ENCODE measurements at places on chromosomes 7 and 10.

DNA sequence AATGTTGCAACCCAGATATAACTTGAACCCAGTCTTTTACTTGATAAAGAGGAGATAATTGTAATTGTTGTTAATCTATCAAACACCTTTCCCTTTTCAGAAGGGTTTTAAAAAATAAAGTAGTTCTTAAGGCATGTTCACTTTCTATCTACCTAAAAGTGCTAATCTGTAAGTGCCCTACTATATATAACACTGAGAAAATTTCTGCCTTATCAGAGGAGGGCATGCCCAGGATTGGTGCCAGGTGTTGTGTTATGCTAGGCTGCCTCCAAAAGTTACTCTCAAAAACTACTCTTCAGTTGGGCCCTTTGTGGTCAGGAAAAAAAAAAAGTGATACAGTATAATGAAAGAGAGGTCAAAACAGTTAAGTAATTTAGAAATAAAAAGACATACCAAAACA lies 36.3 kb downstream of the SMNDC1 start:
- DNase-seq = no peak

DNA sequence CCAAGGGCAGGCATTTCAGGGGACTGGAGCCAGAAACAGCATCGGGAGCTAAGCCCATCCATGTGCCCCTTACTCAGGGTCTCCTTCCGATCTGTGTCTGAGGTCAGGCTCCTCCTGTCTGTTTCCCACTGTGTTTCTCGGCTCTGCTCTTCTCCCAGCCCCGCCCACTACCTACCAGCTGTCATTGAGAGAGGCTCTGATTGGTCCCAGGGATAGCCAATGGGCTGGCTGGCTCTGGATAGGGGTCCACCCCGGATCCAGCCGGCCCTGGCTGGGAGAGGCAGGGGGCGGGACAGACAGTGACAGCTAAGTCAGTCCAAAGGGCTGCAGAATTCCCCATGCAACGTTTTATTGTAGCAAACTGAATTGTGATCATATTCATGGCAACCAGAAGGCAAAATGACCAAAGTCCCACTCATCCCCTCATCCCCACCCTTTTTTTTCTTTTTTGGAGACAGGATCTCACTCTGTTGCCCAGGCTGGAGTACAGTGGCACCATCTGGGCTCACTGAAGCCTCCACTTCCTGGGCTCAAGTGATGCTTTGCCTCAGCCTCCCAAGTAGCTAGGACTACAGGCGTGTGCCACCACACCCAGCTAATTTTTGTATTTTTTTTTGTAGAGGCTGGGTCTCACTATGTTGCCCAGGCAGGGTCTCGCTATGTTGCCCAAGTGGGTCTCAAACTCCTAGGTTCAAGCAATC lies 76.3 kb downstream of the CLIP2 start:
- no peak for DNase-seq

GRCh38 chr10:80202934-80203834 lies 2.2 kb downstream of the ANXA11 start:
- peak; percentile 57 for DNase-seq

DNA sequence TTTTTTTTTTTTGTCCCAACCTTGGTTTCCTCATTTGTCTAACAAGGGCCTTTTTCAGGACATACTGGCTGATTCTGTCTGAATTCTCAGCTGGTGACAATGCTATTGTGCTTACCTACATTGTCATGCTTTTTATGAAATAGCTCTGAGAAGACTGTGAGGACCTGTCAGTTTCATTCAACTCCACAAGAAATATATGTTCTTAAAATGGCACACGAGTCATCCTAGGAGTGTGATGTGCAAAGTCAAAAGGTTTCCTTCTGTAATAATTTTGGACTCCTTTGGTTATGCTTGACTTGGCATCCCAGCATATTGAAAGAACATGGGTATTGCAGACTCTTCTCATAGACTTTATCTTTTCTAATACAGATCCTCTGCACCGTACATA lies 316.0 kb downstream of the GFRA1 start:
- DNase-seq = no peak

DNA sequence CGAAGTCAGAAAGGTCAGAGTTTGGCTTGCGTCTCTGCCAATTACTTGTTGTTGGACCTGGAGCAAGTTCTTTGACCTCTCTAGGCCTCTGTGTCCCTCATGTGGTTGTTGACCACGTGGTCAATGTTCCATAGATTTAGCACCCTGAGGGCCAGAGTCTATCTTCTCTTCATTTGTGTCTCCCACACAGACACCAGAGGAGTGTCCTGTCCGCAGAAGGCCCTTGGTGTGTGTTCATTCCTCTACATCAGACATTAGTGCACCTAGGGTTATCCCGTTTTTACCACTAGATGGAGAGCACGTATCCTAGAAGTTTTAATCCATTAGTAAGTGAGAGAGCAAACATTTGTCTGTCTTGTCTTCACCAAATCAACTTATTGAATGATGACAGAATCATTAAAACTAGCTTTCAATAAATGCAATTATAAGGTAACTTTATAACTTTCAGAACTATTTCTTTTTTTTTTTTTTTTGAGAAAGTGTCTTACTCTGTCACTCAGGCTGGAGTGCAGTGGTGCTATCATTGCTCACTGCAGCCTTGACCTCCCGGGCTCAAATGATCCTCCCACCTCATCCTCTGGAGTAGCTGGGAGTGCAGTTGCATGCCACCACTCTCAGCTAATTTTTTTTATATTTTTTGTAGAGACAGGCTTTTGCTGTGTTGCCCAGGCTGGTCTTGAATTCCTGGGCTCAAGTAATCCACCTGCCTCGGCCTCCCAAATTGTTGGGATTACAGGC lies 122.5 kb upstream of the ANKRD1 start:
- DNase-seq = no peak

DNA sequence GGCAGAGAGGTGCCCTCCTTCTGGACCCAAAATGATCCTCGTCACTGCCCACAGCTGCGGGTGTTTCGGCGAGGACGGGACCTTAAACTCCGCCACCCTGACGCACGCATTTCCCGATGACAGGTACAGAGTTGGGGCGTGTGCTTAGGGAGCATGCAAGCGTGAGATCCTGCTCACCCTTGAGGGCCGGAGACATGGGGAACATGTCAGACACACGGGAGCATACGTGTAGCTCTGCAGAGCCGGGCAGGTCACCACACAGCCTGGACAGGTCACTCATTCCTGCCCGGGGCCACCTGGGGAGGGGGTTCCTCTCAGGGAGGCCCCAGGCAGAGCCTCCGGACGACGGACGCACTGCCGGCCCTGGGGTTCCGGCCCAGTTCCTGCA lies 57.6 kb upstream of the PDGFA start:
- DNase-seq = no peak

GRCh38 chr7:36171503-36171902 lies 18.4 kb downstream of the EEPD1 start:
- no peak for DNase-seq

- DNase-seq = no peak
Observed at GRCh38 chr10:90530521-90530920, 327.3 kb downstream of the HTR7 start.

GRCh38 chr7:155279787-155280445 lies 17.8 kb upstream of the INSIG1 start:
- no peak for DNase-seq

- no peak for DNase-seq
Observed at GRCh38 chr7:89777499-89777898, 376.8 kb upstream of the STEAP1 start.
